ENCODE measurements at places on chromosomes 12 and 14.

- DNase-seq = no peak
These were observed 84.4 kb upstream of the CMKLR1 start for GRCh38 chr12:108423486-108423885.

- DNase-seq = no peak
These were observed 29.4 kb downstream of the NOPCHAP1 start for GRCh38 chr12:105015543-105015942.

- no peak for DNase-seq
These were observed 51.8 kb downstream of the ZNF664 start for GRCh38 chr12:124024776-124025175.

- DNase-seq = no peak
These were observed 19.1 kb upstream of the SLC38A2 start for GRCh38 chr12:46391630-46392029.

DNA sequence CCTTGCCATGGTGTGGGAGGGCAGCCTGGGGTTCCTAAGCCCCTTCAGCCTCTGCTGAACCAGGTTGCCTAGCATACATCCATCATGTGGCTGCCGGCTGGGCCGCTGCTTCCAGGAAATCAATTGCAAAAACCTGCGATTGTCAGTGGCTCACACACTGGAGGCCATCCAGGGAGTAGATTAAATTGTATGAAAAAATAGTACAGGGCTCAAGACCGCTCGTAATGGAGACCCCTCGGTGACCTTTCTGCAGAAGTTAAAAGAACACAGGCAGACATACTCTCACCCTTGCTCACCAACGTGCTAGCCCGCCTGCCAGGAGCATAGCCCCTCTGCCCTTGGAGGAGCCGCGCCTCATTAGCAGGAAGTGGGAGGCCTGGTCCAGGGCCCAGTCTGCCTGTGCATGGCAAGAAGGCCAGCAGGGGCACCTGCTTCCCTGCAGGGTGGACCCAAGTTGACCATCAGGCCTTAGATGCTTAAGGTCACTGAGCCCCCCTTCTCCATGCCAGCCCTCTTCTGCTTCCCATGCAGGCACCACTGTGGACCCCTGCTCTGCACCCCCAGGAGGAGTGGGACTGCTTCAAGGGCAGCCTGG, 31.4 kb upstream of the CIPC start:
- no peak for DNase-seq

DNA sequence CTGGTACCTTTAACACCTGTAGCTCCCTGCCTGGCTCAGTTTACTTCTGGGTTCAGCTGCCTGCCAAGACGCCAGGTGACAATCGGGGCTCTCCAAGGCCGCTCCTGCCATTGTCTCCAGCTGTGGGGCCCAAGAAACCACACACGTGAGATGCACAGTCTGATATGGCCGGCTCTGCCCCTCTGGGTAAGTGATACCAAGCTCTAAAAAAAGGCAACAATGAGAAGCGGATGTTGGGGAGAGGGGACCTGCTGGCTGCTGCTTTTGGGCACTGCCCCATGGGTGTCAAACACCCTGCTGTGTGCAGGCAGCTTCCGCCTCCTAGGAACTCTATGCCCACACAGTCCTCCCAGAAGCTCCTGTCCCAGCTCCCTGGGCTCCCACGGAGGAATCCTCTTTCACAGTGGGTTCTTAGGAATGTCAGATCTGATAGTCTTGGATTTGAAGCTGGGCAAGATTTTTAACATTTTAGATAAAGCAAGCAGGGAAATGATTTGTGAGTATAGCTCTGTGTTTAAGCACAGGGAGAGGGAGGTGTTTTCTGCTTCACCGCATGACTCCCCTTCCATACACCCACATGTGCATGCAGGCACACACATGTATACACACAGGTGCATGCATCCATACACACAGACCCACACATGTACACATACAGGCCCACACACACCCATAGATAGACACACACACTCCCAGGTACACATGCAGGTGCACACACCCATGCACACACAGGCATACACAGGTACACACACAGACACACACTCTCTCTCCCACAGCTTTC, 1135.8 kb downstream of the BCL11B start:
- no peak for DNase-seq
